ENCODE measurements at places on chromosomes 13 and 19.

GRCh38 chr13:96728463-96728862, 265.8 kb downstream of the OXGR1 start:
- DNase-seq = no peak

DNA sequence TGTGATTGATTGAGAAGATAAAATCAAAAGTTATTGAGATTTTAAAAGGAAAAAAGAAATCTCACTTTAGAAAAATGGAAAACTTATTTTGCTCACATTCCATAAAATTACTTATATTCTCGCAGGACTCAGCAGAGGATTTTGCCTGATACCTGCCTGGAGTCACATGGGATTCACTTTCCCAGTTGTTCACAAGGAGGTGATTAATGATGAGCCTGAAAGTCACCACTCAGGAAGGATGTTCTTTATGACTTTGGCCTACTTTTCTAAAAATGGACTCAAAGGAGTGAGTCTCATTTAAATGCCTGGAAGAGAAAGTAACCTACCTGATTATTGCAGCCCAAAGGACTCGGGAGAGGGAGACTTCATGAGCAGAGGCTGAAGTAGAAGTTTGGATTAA, 34.5 kb upstream of the FAM216B start:
- DNase-seq = no peak

GRCh38 chr13:59356607-59357006, 807.1 kb downstream of the DIAPH3 start:
- no peak for DNase-seq

GRCh38 chr13:34459856-34460255, 482.2 kb upstream of the NBEA start:
- DNase-seq = no peak

- no peak for DNase-seq
Observed at GRCh38 chr13:27977476-27978300, 8.6 kb upstream of the CDX2 start.

GRCh38 chr13:95642028-95642621, 2.4 kb downstream of the DZIP1 start:
- no peak for DNase-seq

DNA sequence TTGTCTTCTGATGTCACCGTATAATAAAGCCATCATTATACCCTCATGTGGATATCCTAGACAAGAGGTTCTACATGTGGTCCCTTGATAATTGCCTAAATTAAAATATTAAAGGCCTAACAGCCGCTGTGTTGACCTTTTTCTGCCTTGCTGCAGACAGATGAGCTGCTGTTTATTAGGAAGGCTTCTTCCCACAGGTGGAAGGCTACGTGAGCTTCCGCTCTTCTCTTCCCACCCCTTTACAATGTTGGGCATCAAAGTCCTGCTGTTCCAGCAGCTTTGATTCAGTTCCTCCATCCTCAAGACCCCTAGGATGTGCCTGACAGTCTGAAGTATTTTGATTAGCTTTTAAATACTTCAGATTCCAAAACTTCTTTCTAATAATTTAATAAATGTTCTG, 217.1 kb downstream of the PCCA start:
- DNase-seq = no peak

DNA sequence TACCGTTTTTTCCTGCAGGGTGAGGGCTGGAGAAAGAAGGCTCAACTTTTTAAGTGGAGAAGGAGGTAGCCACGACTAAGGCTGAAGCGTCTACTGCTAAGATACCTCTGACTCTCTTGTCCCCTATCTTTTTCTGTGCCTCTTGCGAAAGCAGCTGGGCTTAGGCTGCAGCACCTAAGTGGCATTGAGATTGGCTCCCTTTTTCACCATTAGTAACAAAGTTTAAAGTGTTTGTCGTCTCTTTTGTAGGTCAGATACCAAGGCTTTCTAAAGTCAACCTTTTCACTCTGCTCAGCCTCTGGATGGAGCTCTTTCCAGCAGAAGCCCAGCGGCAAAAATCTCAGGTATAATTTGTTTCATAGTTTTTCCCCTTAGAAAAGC, 887 bp downstream of the CDADC1 start:
- no peak for DNase-seq

GRCh38 chr19:3491396-3492119, 8.3 kb upstream of the SMIM44 start:
- DNase-seq = no peak

DNA sequence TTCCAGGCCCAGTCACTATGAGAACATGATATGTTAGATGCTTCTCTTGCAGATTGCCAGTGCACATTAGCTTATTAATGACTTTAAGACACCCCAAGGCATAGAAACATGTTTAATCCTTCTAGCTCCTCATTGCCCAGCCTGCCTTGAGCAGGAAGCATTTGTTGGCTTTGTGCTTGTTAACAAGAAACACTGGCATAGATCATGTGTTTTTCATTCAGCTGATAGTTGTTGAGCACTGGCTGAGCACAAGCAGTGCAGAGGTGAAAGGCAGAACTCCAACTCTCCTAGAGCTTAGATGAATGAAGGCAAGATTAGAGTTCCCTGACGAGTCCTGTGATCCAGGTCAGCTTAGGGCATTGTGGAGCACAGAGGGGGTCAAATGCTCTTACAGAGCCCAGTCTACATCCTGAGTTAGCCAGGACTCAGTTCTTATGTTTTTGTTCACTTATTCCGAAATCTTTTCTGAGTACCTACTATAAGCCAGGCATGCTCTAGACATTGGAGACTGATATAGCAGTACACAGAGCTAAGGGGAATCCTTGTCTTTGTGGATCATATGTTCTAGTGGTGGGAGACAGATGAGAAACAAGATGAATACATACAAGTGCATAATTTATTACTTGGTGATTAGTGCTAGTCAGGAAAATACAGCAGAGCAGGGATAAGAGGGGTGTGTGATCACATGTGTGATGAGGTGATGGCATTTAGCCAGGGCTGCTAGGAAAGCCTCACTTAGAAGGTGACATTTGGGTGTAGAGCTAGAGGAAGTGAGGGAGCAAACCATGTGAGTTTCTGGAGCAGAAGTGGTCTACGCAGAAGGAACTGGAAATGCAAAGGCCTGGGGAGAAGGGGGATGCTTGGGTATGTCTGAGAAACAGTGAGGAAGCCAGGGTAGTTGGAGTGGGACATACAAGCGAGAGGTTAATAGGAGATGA, 101.2 kb downstream of the WASF3 start:
- no peak for DNase-seq

- DNase-seq = peak; percentile 32
Observed at GRCh38 chr19:18441804-18442788, 4.2 kb upstream of the ISYNA1 start.

DNA sequence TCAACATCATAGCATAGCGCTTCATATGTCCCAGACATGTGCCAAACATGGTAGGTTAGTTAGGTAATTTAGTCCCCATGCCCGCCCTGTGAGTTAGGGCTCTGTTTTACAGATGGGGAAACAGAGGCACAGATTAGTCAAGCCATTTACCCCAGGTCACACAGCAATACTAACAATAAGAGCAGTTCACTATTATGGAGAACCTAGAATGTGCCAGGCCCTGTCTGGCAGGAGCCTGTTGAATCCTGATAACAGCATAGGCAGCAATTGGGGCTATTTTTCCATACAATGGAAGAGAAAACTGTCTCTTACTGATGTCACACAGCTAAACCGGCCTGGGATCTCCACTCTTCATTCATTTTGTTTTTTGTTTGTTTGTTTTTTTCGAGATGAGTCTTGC, 6.5 kb upstream of the PPP1R37 start:
- no peak for DNase-seq

DNA sequence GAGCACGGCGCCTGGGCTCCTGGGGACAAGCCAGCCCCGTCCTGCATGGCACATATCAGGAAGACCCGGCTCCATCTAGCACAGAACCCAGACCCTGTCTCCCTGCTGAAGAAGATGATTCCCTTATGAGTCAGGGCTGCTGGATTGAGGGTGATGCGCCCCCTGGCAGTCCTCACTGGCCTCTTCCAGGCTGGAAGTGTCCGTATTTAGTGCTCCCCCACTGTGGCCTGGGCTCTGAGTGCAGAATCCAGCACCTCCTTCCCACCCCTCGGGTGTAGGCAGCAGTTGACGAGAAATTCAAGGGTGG, 14.9 kb downstream of the COMP start:
- DNase-seq = no peak

DNA sequence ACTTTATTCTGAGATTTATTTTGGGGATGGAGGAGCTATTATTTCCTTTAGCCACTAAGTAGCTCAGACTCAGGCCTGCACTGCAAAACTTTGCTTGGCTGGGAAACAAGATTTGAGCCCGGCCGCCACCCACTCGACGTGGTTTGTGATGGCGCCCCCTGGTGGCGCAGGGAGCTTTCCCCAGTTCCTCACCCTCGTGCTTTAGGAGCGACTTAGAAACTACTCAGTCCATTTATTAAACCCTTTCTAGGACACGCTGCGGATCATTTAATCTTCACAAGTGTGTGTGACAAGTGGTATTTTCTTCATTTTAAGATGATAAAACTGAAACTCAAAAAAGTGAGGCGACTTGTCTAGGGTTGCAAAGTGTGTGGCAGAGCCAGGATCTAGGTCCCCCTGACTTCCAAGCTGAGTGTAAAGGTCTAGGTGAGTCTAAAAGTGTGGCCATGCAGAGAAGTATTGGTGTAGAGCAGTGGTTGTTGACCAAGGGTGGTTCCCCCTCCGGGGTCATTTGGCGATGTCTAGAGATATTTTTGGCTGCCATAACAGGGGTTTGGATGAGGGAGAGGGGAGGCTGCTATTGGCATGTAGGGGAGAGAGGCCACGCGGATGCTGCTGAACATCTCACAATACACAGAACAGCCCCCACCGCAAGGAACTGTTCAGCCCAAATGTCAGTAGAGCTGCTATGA, 2.2 kb downstream of the CXCL17 start:
- DNase-seq = peak; percentile 74

DNA sequence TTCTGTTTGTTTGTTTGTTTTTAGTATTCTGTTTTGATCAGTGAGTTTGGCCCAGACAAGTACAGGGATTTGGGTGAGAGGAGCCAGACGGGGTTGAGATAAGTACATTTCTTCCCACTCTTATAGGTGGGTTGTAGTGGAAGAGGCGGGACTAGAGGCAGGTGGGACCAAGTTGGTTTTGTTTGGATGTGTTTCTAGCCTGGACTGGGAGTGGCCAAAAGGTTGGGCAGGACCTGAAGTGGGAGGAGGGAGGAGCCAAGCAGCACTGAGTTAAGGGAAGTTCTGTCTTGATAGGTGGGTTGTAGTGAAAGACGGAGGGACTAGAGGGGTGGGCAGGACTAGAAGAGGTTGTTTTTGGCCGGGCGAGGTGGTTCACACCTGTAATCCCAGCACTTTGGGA, 9.0 kb downstream of the DNASE2 start:
- no peak for DNase-seq

GRCh38 chr19:9431475-9431874, 3.9 kb downstream of the ZNF266 start:
- peak; percentile 13 for DNase-seq

- no peak for DNase-seq
Observed at GRCh38 chr13:71148396-71148795, 718.6 kb downstream of the DACH1 start.

DNA sequence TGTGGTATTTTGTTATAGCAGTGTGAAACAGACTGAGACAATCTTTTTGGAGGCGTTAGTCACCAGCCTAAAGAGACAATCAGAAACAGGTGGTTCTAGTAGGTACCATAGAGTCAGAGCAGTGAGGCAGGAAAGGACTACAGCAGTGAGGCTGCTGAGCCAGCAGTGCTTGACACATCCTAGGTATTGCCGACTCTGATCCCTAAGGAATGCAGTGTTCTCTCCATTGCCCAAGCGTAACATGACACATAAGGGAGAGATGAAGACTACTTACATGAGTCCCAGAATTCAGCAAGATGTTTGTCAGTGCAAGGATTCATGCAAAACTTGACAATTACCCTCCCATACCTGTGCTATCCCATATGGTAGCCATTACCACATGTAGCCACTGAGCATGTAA, 62.4 kb upstream of the XPO4 start:
- DNase-seq = no peak

- no peak for DNase-seq
Observed at GRCh38 chr19:435707-436412, 25.0 kb downstream of the SHC2 start.

DNA sequence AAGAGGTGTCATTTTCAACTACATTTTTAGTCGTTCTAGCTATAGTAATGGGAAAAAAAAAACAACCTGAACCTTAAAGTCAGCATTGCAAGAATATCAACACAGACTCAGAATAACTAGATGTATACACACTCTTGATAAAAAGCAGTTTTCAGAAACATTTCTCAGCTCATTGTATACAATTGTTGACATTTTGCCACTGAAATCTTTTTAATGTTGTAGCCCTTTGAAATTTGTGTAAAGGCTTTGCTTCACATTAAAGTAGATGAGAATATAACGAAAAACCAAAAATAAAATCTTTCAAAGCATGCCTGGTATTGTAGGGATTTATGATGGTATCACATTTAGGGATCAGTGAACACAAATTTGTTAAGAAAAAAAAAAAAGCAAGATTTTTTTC, 87.2 kb upstream of the SLC10A2 start:
- no peak for DNase-seq

DNA sequence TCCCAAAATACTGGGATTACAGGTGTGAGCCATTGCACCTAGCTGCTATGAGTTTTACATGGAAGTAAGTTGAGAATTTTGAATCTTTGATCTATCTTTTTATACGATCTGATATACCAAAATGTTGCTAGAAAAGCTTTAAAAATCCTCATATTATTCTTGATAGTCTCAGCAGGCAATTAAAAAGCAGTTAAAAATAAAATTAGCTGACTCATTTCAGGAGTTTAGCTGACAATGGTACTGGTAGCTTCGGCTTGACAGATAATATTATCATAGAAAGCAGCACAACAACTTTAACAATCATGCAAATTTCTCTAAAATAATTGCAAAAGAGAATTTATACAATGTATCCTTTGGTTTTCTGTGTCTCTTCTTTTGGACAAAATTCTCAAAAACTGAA, 9.6 kb upstream of the FOXO1 start:
- DNase-seq = no peak

GRCh38 chr19:54905803-54906511, at the start of gene NCR1:
NCR1 (plus strand) TSS chr19:54906148; CDS start chr19:54906188, 40 bp downstream.
- DNase-seq = no peak

DNA sequence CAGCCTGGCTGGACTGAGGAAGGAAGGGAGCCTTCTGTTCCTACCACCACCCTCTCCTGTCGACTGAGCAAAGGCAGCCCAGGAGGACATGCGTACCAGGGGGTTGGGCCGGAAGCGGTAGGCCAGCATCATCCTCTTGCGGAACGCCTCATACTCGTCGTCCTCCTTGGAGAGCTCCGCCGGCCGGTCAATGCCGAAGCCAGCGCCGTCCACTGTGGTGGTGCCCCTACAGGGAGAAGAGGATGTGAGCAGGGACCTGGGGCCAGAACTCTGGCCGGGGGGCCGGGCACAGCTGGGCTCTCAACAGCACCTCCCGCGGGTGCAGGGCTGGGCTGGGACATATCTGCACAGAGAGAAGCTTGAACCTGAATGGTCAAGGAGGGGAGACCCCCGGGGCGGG, 3.8 kb upstream of the TM6SF2 start:
- DNase-seq = no peak

DNA sequence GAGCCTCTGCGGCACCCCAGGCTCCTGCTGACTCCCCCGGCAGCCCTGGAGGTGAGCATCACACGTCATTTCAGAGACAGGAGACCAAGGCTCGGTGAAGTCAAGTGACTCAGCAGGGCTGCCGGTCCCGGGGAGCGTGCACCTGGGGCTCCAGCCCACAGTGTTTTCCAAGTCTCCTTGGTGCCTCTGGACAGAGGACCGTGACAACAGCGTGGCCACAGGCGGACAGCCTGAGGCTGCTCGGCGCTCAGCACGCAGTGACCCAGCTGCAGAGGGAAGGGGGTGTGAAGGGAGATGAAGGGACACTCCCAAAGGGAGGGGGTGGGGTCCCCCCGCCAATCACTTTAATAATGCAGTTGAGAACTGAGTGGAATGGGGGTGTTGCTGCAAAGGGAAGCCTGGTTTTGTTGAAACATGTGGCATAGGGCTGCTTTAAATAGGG, 17.5 kb upstream of the ASPDH start:
- no peak for DNase-seq
